K562 (cell line): ENCODE measurements at places on chromosomes 1 and 21. TPM values are rescaled to one million over a fixed set of nuclear protein-coding genes. Genes with fewer than 3 reads are reported as not detected.

MEGF6 gene
- total RNA-seq: 0.40 and 1.7 TPM in 2 replicates

CELA3B gene
- total RNA-seq: 3.1 and 3.8 TPM in 2 replicates

PLPPR5 gene
- not detected in 2 replicates for total RNA-seq

TLCD4 gene
- total RNA-seq: 13.9 and 16.5 TPM in 2 replicates

DNA sequence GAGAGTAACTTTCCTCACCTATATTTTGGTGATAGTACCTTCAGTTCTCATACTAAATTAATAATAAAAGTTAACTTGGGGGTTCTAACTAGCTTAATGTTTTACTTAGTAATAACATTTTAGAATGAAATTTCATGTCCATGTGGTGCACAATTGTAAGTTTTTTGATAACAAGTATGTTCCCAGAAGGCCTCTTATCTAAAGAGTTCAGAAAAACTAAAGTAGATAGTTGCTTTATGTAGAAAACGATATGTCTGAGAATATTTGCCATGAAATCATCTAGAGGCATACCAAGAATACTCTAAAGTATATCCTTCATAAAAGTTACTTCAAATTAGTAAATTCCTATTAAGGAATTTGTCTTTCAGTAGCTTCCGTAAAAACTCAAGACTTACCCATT, 10.2 kb upstream of the ADCY10 start:
- peaks cover 55% of the 10 kb centered on the region for H3K4me1 ChIP-seq
- peaks cover 32% of the 10 kb centered on the region for H3K36me3 ChIP-seq
- DNase-seq: no peak
- no peak overlapping the region for H3K4me3 ChIP-seq
- H3K27ac ChIP-seq: peak overlapping the region; percentile 76; the same call in 2 of the 3 replicates
- H3K27me3 ChIP-seq: no peaks in the 10 kb centered on the region

- H3K27me3 ChIP-seq: no peaks in the 10 kb centered on the region
- no peak overlapping the region for H3K4me3 ChIP-seq
- H3K36me3 ChIP-seq: no peaks in the 10 kb centered on the region
- DNase-seq: no peak
- no peaks in the 10 kb centered on the region for H3K4me1 ChIP-seq
- no peak overlapping the region for H3K27ac ChIP-seq
Measured at GRCh38 chr1:97254731-97255463, 533.3 kb downstream of the PTBP2 start.

DNA sequence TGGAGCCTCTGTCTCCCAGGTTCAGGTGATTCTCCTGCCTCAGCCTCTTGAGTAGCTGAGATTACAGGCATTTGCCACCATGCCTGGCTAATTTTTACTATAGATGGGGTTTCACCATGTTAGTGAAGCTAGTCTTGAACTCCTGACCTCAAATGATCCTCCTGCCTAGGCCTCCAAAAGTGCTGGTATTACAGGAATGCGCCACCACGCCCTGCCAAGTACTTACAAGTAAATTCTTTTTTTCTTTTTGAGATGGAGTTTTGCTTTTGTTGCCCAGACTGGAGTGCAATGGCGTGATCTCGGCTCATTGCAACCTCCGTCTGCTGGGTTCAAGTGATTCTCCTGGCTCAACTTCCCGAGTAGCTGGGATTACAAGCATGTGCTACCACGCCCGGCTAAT, 42.5 kb downstream of the RPRD2 start:
- H3K4me3 ChIP-seq: no peak overlapping the region
- peaks cover 4% of the 10 kb centered on the region; the same call in 1 of the 3 replicates for H3K36me3 ChIP-seq
- no peaks in the 10 kb centered on the region for H3K27me3 ChIP-seq
- H3K4me1 ChIP-seq: no peaks in the 10 kb centered on the region; the same call in 1 of the 3 replicates
- no peak overlapping the region for H3K27ac ChIP-seq

DNA sequence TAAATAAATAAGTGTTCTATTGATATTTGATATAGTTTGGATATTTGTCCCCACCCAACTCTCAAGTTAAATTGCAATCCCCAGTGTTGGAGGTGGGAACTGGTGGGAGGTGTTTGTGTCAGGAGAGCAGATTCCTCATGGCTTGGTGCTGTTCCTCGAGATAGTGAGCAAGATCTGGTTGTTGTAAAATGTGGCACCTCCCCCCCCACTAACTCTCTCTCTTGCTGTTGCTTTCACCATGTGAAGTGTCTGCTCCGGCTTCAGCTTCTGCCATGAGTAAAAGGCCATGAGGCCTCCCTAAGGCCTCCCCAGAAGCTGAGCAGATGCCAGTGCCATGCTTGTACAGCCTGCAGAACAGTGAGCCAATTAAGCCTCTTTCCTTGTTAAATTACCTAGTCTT, 20.8 kb downstream of the FRRS1 start:
- peaks cover 9% of the 10 kb centered on the region; the same call in 1 of the 2 replicates for H3K4me1 ChIP-seq
- H3K36me3 ChIP-seq: peaks cover 65% of the 10 kb centered on the region
- peak overlapping the region; percentile 62 for H3K27ac ChIP-seq
- no peak overlapping the region for H3K4me3 ChIP-seq
- DNase-seq: no peak
- H3K27me3 ChIP-seq: no peaks in the 10 kb centered on the region

- H3K4me1 ChIP-seq: no peaks in the 10 kb centered on the region
- DNase-seq: no peak
- H3K4me3 ChIP-seq: no peak overlapping the region
- no peaks in the 10 kb centered on the region for H3K36me3 ChIP-seq
- no peak overlapping the region for H3K27ac ChIP-seq
Measured at GRCh38 chr1:100575406-100575805, 37.5 kb downstream of the GPR88 start.

- H3K4me1 ChIP-seq: no peaks in the 10 kb centered on the region
- DNase-seq: no peak
- H3K27me3 ChIP-seq: peaks cover 51% of the 10 kb centered on the region
- H3K27ac ChIP-seq: no peak overlapping the region
- H3K4me3 ChIP-seq: no peak overlapping the region
Measured at GRCh38 chr1:162004441-162004950, 19.2 kb downstream of the OLFML2B start.

DNA sequence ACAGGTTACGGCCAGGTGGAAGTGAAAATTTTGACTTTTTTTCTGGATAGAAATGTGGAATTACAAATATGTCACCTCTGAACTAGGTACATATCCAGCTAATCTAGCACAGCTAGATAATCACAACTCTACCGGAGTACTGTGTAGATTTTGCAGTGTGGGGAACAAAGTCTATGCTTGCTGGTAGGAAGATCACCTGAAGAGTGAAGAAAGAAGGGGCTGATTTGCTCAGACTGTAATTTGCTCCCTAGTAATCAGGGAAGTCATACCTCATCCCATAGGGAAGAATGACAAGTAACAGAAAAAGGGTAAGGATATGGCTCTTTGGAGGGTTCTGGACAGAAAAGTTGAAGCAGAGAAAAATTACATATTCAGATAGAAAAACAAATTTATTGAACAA, 319.6 kb upstream of the TMPRSS15 start:
- H3K27me3 ChIP-seq: no peaks in the 10 kb centered on the region
- DNase-seq: no peak
- no peaks in the 10 kb centered on the region for H3K4me1 ChIP-seq
- H3K27ac ChIP-seq: no peak overlapping the region

GRCh38 chr1:1219341-1219740, 5.4 kb upstream of the TNFRSF4 start:
- no peak overlapping the region for H3K4me3 ChIP-seq
- H3K4me1 ChIP-seq: no peaks in the 10 kb centered on the region
- no peak for DNase-seq
- H3K27me3 ChIP-seq: no peaks in the 10 kb centered on the region
- no peak overlapping the region for H3K27ac ChIP-seq

- no peak overlapping the region for H3K27ac ChIP-seq
- no peak overlapping the region for H3K4me3 ChIP-seq
- H3K27me3 ChIP-seq: peaks cover 36% of the 10 kb centered on the region; the same call in 2 of the 3 replicates
- no peaks in the 10 kb centered on the region for H3K36me3 ChIP-seq
- H3K4me1 ChIP-seq: peaks cover 4% of the 10 kb centered on the region; the same call in 1 of the 2 replicates
- no peak for DNase-seq
Measured at GRCh38 chr21:42154237-42155044, 64.5 kb upstream of the ABCG1 start.

- no peak overlapping the region for H3K4me3 ChIP-seq
- H3K27ac ChIP-seq: no peak overlapping the region
- H3K4me1 ChIP-seq: 0 out of 2 replicates have a peak, but pooled peaks cover 3% of the 10 kb centered on the region
- DNase-seq: no peak
- H3K27me3 ChIP-seq: no peaks in the 10 kb centered on the region
- H3K36me3 ChIP-seq: no peaks in the 10 kb centered on the region
Measured at GRCh38 chr1:109050228-109050995, 8.5 kb upstream of the WDR47 start.

GRCh38 chr1:63937461-63938022, 163.7 kb downstream of the ROR1 start:
- H3K27ac ChIP-seq: no peak overlapping the region
- no peaks in the 10 kb centered on the region for H3K27me3 ChIP-seq
- no peaks in the 10 kb centered on the region for H3K4me1 ChIP-seq
- no peak for DNase-seq

DNA sequence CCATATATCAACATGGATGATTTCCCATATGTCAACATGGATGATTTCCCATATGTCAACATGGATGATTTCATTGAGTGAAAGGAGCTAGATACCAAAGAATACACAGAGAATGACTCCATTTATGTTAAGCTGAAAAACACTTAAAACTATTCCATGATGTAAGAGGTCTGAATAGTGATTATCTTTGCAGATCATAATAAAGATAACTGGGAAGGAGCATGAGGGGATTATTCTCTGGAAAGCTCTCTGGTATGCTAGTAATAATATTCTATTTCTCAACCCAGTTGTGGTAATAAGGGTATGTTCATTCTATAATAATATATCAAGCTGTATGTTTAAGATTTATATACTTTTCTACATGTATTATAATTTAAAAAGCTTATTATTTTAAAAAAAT, 14.1 kb downstream of the SYNJ1 start:
- H3K27ac ChIP-seq: no peak overlapping the region
- H3K4me1 ChIP-seq: no peaks in the 10 kb centered on the region
- no peak overlapping the region for H3K4me3 ChIP-seq
- no peaks in the 10 kb centered on the region for H3K27me3 ChIP-seq
- peaks cover 8% of the 10 kb centered on the region for H3K36me3 ChIP-seq

GRCh38 chr21:14414932-14415508, 32.1 kb upstream of the HSPA13 start:
- H3K27me3 ChIP-seq: no peaks in the 10 kb centered on the region
- H3K36me3 ChIP-seq: no peaks in the 10 kb centered on the region
- no peaks in the 10 kb centered on the region for H3K4me1 ChIP-seq
- H3K27ac ChIP-seq: no peak overlapping the region
- no peak overlapping the region for H3K4me3 ChIP-seq

DNA sequence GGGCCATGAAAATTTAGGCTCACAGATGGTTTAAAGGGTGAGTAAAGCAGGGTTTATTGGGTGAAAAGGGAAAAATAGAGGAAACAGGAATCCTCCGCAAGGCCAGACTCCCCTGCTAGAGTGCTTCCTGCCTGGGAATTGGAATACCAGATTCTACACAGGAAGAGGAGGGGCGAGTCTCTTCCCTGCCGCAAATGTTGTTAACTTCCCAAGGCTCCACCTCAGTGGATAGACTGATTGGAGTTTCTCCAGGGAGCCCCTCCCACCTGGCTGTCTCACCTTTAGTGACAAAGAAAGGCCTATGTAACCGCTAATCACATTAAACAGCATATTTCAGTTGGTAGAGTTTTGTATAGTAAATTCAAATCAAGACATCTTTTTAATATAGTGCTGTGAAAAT, 1450.1 kb downstream of the KCNT2 start:
- H3K4me1 ChIP-seq: no peaks in the 10 kb centered on the region
- no peaks in the 10 kb centered on the region for H3K27me3 ChIP-seq
- DNase-seq: no peak
- no peaks in the 10 kb centered on the region for H3K36me3 ChIP-seq
- no peak overlapping the region for H3K4me3 ChIP-seq

DNA sequence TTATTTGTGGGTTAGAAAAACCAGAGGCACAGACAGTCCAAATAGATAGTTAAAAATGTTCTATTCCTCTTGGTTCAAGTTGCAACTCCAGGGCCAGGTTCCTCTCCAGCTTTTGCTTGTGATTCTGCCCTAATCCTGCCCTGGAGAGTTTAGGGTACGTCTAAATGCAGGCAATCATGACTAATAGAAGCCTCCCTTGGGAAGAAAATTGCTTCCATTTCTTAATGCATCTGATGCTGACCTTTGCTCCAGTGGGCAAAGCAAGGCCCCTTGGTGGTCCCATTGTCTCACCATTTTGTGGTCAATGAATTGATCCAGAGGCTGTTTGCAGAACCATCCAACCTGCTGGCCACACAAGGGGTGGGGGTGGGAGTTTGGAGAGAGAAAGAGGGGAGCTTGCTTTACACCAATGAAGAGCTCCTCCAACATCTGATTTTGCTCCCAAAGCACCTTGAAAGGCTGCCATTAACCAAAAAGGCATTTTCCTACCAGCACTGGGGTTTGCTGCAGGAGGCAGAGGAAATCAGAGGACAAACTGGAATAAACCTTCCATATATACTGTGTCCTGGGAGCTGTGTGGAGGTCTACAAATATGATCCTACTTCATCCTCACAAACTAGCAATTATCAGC, 31.3 kb downstream of the C8B start:
- H3K4me3 ChIP-seq: no peak overlapping the region
- H3K4me1 ChIP-seq: no peaks in the 10 kb centered on the region
- no peak for DNase-seq
- H3K27me3 ChIP-seq: no peaks in the 10 kb centered on the region
- H3K27ac ChIP-seq: no peak overlapping the region
- H3K36me3 ChIP-seq: no peaks in the 10 kb centered on the region

DNA sequence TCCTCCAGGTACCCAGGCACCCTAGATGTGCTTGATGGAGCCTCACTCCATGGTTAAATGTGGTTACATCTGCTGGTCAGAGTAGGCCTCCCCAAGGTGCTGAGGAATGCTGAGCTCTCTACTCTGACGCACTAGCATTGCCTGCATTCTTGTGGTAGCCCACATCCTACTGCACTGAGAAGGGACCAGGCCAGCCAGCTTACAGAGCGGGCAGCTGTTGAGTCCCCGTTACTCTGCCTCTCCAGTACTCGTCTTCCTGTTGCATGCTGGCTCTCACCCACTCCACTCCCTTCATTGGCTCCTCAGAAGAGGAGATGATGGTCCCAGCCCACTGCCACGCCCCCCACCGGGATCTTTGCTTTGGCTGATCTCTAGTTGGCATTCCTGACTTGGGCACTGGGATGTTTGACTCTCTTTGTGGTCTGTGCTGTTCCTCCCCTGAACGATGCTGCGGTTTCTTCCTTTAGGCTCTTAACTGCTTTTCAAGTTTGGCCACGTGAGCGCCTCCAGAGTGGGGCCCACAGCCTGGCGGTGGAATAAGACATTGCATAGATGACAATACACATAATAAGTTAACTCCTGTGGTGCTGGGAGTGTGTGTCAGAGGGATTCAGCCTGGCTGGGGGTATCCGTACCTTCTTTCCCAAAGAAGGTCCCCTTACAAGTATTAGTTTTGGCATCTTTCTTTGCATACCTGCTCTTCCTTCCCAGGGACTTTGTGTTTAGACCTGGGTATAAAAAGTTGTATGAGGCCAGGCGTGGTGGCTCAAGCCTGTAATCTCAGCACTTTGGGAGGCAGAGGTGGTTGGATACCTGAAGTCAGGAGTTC, 18.6 kb downstream of the AZIN2 start:
- H3K4me3 ChIP-seq: no peak overlapping the region
- no peak for DNase-seq
- no peak overlapping the region for H3K27ac ChIP-seq
- no peaks in the 10 kb centered on the region for H3K36me3 ChIP-seq
- peaks cover 8% of the 10 kb centered on the region; the same call in 2 of the 3 replicates for H3K27me3 ChIP-seq

GRCh38 chr1:69679965-69680364, 112.2 kb downstream of the LRRC7 start:
- no peak overlapping the region for H3K27ac ChIP-seq
- no peaks in the 10 kb centered on the region for H3K27me3 ChIP-seq
- no peak overlapping the region for H3K4me3 ChIP-seq
- H3K4me1 ChIP-seq: no peaks in the 10 kb centered on the region
- no peaks in the 10 kb centered on the region for H3K36me3 ChIP-seq
- DNase-seq: no peak

GRCh38 chr1:213138892-213139291, 87.9 kb downstream of the RPS6KC1 start:
- 0 out of 3 replicates have a peak, but pooled peaks cover 2% of the 10 kb centered on the region for H3K36me3 ChIP-seq
- no peaks in the 10 kb centered on the region for H3K27me3 ChIP-seq
- no peak overlapping the region for H3K4me3 ChIP-seq
- peaks cover 15% of the 10 kb centered on the region; the same call in 2 of the 3 replicates for H3K4me1 ChIP-seq
- no peak for DNase-seq
